Natural killer cell treated with Interleukin-12 subunit alpha and Interleukin-12 subunit beta and Interleukin-15 and Interleukin-18, amount 100 ng/mL, for 72 hours (primary cell): ENCODE measurements at places on chromosomes 1 and 21. TPM values are rescaled to one million over a fixed set of nuclear protein-coding genes. Genes with fewer than 3 reads are reported as not detected.

The KRTAP11-1 gene
- total RNA-seq: not detected

GRCh38 chr1:14182856-14183255, 415.6 kb upstream of the KAZN start:
- no peak overlapping the region for H3K27ac ChIP-seq
- no peaks in the 10 kb centered on the region for H3K4me1 ChIP-seq
- no peaks in the 10 kb centered on the region for H3K36me3 ChIP-seq

DNA sequence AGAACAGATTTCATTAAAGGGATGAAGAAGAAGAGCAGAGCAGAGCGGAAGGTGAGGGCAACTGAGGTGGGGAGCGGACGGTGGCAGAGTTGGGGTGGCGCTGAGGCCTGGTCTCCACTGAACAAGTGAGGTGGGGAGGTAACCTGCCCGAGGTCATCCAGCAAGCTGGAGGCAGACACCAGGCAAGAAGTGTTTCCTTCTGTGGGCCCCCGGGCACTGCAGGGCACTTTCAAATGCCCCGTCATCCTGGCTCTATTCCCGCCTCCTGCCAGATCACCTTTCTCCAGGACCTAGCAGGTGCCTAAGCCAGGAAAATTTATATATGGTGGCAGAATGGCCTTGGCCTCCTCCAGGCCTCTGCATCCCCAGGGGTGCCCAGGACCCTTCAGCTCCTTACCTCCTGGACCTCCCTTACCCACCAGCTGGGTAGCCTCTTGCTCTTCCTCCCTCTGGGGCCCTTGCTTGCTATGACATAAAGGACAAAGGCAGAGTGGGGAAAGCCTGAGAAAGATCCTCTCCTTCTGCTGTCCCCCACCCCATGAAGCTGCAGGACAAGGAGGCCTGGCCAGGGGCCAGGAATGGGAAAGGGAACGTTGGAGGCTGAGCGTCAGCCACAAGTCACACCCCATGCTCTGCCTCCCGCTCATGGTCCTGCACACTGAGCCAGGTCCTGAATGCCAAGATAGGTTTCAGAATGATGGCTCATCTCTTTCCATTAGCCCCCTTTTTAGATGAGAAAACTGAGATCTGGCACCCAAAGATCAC, 29.0 kb downstream of the VWA5B1 start:
- H3K27ac ChIP-seq: no peak overlapping the region
- peaks cover 33% of the 10 kb centered on the region for H3K27me3 ChIP-seq
- DNase-seq: no peak
- peaks cover 14% of the 10 kb centered on the region for H3K4me1 ChIP-seq
- H3K4me3 ChIP-seq: no peak overlapping the region
- no peaks in the 10 kb centered on the region for H3K36me3 ChIP-seq

The B3GALT2 gene
- not detected for total RNA-seq

- H3K4me3 ChIP-seq: no peak overlapping the region
- no peaks in the 10 kb centered on the region for H3K27me3 ChIP-seq
- peaks cover 6% of the 10 kb centered on the region for H3K4me1 ChIP-seq
- no peak for DNase-seq
- H3K27ac ChIP-seq: no peak overlapping the region
These were observed 22.7 kb downstream of the MAP7D1 start for GRCh38 chr1:36178471-36179219.

DNA sequence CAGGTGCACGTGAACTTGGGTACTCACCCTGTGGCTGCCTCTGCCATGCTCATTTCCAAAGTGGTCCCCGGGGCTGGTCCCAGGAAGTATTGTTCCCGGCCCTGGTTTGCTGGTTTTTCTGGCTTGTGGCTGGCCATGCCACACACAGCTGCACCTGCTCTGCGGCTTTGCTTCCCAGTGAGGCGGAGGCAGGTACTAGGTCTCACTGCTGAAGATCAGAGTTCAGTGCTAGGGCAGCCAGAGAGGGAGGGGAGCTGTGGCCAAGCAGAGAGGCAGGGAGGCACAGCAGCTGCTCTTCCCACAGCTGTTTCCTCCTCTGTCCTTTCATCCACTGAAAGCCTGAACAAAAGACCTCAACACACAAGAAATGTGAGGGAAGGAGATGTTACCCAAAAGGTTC, 30.5 kb downstream of the ENO1 start:
- no peaks in the 10 kb centered on the region for H3K4me1 ChIP-seq
- H3K27ac ChIP-seq: no peak overlapping the region
- H3K27me3 ChIP-seq: no peaks in the 10 kb centered on the region
- no peak overlapping the region for H3K4me3 ChIP-seq
- DNase-seq: no peak
- H3K36me3 ChIP-seq: no peaks in the 10 kb centered on the region

The ATP1A4 gene
- not detected for total RNA-seq

DNA sequence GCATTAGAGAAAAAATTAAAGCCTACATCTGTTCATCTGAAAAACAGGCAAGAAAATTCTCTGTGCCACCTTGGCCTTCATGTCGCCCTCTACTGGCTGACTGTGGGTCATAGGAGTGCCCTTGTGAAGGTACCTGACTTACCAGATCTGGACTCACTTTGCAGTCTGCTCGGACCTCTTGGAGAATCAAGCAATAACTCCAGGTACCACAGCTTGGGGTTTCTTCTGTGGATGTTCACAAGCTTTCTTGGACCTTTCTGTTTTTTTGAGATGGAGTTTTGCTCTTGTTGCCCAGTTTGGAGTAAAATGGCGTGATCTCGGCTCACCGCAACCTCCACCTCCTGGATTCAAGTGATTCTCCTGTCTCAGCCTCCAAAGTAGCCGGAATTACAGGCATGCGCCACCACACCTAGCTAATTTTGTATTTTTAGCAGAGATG, 2.4 kb upstream of the PRAMEF18 start:
- no peaks in the 10 kb centered on the region for H3K4me1 ChIP-seq
- DNase-seq: peak; percentile 70
- no peaks in the 10 kb centered on the region for H3K36me3 ChIP-seq
- peaks cover 5% of the 10 kb centered on the region for H3K27me3 ChIP-seq

The PPM1J gene
- not detected for total RNA-seq

GRCh38 chr1:81225789-81226602, 574.7 kb upstream of the ADGRL2 start:
- H3K4me1 ChIP-seq: no peaks in the 10 kb centered on the region
- DNase-seq: no peak
- H3K27me3 ChIP-seq: no peaks in the 10 kb centered on the region
- H3K4me3 ChIP-seq: no peak overlapping the region
- no peak overlapping the region for H3K27ac ChIP-seq

DNA sequence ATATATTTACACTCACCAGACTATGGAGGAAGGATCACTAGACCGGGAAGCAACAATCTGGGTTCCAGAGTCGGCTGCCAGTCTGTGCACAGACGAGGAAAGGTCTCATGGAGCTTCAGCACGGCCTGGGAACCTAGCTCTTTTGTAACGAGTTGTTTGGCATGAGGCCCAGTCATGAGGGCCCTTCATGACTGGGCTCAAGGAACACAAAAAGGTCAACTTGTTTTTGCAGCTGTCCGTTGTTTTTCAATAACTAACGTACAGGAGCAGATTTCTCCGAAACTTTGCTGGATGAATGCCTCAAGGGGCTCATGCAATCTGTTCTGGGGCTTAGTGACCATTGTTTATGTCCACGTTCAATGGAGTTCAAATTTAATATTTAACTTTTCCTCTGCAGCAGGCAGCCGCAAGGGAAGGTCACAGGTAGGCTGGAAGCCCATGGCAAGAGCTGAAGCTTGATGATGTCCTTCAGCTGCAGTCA, 5.9 kb upstream of the STUM start:
- H3K27me3 ChIP-seq: peaks cover 20% of the 10 kb centered on the region
- no peak overlapping the region for H3K27ac ChIP-seq
- H3K4me1 ChIP-seq: peaks cover 1% of the 10 kb centered on the region
- no peak for DNase-seq
- no peaks in the 10 kb centered on the region for H3K36me3 ChIP-seq
- H3K4me3 ChIP-seq: no peak overlapping the region

The C4BPA gene
- not detected for total RNA-seq

GRCh38 chr1:228765168-228765946, 30.1 kb downstream of the RHOU start:
- H3K27me3 ChIP-seq: no peaks in the 10 kb centered on the region
- H3K36me3 ChIP-seq: no peaks in the 10 kb centered on the region
- no peak overlapping the region for H3K4me3 ChIP-seq
- DNase-seq: no peak
- peak overlapping the region; percentile 35 for H3K27ac ChIP-seq

DNA sequence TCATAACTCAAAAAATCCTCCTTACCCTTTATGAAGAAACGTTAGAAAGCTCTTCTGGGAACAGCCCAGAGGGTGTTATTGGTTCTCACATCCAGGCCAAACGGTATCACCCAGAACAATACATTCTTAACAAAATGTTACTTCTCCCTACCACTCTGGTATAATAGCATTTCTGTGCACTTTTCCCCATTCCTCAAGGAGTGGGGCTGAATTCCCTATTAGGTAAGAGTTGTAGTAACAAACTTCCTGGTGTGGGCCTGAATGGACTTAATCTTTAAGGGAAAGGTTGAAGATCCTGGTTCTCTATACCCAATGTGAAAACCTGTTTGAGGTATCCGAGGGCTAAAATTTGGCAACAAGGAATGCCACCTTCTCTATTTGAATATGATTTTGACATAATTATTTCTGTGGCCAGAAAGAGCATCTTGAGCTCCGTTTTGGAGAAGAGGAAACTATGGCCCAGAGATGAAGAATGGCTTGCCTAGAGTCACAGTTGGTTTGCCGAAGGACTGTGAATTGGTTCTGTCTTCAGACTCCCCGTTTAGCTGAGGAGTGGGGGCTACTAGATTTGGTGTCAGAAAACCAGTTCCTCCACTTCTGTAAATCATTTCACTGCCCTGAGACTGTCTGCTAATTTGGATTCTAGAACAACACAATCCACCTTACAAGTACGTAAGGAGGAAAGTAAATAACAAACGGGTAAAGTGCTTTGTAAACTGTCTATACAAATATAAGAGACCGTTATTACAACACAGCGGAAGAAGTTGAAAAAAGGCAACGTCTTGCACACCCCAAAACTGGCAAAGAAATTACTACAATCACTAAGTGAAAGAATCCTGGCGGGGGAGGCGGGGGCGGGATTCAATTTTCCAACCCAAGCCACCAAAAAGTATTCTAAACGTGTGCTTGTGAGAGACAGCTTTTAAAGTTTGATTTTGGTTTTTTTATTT, 2.3 kb downstream of the ANP32E start:
- H3K36me3 ChIP-seq: peaks cover 5% of the 10 kb centered on the region
- H3K27me3 ChIP-seq: peaks cover 2% of the 10 kb centered on the region
- H3K27ac ChIP-seq: no peak overlapping the region
- no peak for DNase-seq
- no peak overlapping the region for H3K4me3 ChIP-seq
- peaks cover 18% of the 10 kb centered on the region for H3K4me1 ChIP-seq

The JAM2 gene
- 0.45 TPM for total RNA-seq

- no peaks in the 10 kb centered on the region for H3K27me3 ChIP-seq
- H3K27ac ChIP-seq: no peak overlapping the region
- no peaks in the 10 kb centered on the region for H3K4me1 ChIP-seq
- H3K4me3 ChIP-seq: no peak overlapping the region
These were observed 650.0 kb upstream of the RGS18 start for GRCh38 chr1:191508239-191508638.

The YY1AP1 gene
- 88.9 TPM for total RNA-seq

DNA sequence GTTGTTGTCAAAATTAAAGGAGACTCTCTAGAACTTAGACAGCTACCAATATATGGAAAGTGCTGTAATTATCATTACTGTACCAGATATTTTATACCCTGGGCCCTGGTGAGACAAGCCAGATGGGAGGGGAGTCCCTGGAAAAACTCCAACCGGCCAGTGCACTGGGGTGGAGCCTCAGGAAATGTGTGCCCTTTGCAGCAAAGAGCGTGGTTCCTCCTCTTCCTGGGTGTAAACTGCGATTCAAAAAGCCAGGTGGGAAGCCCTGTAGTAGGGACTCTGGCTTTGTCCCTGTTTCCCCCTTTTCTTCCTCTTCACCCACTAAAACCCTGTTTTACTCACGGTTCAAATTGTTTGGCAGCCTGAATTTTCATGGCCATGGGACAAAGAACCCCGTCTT, 812.3 kb downstream of the PLA2G4A start:
- H3K4me1 ChIP-seq: no peaks in the 10 kb centered on the region
- H3K4me3 ChIP-seq: no peak overlapping the region
- no peaks in the 10 kb centered on the region for H3K36me3 ChIP-seq
- no peaks in the 10 kb centered on the region for H3K27me3 ChIP-seq
- no peak for DNase-seq

- no peak for DNase-seq
- no peaks in the 10 kb centered on the region for H3K27me3 ChIP-seq
- H3K4me3 ChIP-seq: no peak overlapping the region
- peaks cover 7% of the 10 kb centered on the region for H3K4me1 ChIP-seq
These were observed 36.5 kb downstream of the MCOLN2 start for GRCh38 chr1:84960371-84960770.

GRCh38 chr1:151311589-151312331, 15.5 kb downstream of the PI4KB start:
- peaks cover 32% of the 10 kb centered on the region for H3K4me1 ChIP-seq
- H3K27ac ChIP-seq: peak overlapping the region; percentile 98
- peaks cover 21% of the 10 kb centered on the region for H3K36me3 ChIP-seq
- DNase-seq: peak; percentile 90
- H3K4me3 ChIP-seq: peak overlapping the region; percentile 59

GRCh38 chr1:108646648-108647269, 14.1 kb downstream of the HENMT1 start:
- peaks cover 95% of the 10 kb centered on the region for H3K4me1 ChIP-seq
- peaks cover 40% of the 10 kb centered on the region for H3K36me3 ChIP-seq
- H3K27ac ChIP-seq: peak overlapping the region; percentile 99
- peak; percentile 94 for DNase-seq
- H3K4me3 ChIP-seq: peak overlapping the region; percentile 82

The VPS72 gene
- total RNA-seq: 33.1 TPM

The SERINC2 gene
- total RNA-seq: 0.19 TPM

The HES4 gene
- total RNA-seq: not detected

DNA sequence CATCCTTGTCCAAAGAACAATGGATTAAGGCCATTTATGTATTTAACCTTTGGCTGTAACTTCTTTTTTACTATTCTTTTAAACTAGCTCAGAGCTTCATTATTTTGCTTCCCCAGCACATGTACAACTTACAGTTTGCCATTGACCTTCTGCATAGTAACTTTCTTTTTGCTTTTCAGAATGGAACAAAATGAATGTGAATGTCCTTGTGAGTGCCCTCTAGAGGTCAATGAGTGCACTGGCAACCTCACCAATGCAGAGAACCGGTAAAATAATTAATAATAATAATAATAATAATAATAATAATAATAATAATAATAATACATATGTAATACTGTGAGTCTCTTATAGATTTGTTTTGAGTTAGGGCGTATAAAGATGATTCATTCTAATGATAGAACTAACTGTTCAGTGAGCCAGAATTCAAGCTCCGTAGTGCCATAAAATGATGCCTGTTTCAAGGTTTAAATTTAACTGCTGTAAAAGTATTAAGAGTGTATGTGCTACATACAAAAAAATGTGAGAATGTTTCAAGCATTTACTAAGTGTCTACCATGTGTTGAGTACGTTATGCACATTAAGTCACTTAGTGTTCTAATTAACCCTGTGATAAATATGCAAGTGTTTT, 69.0 kb upstream of the RAVER2 start:
- H3K4me3 ChIP-seq: no peak overlapping the region
- no peaks in the 10 kb centered on the region for H3K4me1 ChIP-seq
- H3K36me3 ChIP-seq: no peaks in the 10 kb centered on the region
- no peak for DNase-seq
